ENCODE measurements at places on chromosomes 6 and 20. TPM values are rescaled to one million over a fixed set of nuclear protein-coding genes. Genes with fewer than 3 reads are reported as not detected.

DNA sequence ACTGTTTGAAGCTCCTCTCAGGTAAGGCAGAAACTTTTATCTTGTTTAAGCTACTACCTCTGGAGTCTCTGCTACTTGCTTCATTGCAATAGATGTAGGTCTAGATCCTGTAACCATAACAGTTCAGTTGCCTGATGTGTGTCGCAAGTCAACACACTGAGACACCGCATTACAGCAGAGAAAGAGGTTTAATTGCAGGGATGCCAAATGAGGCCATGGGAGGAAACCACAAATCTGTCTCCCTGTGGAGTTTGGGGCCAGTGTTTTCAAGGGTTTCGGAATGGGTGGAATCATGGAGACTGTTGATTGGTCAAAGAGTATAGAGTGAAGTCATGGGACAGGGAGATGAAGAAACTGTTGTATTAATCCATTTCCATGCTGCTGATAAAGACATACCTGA is 57.1 kb upstream of the RBM24 start:
- no peak for DNase-seq

Gene PNPLA1
- total RNA-seq, result 0.32 TPM

DNA sequence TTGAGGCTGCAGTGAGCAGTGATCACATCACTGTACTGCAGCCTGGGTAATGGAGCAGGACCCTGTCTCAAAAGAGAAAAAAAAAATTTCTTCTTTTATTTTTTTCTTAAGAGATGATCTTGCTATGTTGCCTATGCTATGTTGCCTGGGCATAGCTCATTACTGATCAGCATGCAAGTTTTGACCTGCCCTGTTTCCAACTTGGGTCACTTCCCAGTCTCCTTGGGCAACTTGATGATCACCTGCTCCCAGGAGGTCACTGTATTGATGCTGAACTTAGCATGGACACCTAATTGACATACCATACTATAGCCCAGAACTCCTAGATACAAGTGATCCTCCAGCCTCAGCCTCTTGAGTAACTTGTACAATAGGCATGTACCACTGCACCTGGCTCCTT is 30.7 kb upstream of the NANP start:
- DNase-seq, result no peak

- no peak for DNase-seq
Measured at GRCh38 chr6:48429021-48429420, 318.0 kb upstream of the PTCHD4 start.

Gene ITPA
- total RNA-seq, result 38.0 TPM

DNA sequence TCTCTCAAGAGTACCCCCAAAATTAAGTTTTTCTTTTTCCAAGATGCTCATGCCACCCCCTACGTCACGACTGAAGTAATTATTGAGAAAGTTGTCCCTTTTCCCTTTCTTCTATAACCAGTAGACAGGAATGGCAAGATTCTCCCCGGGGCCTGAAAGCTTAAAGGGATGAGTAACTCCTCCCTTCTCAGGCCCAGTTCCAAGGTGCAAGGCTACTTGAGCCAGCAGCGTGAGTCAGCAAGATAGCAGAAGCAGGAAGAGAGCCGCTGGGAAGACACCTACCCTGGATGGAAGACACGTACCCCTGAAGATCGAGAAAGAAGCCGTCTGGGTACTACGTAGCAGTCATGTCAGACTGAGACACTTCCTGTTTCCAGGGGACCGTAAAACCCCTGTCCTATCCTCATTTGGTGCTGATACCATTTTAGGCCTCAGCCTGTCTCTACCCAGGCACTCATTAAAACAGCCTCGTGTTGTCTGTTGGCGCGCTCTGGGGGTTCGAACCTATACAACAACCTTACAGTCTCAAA is 241.0 kb downstream of the ADGRG6 start:
- DNase-seq, result no peak

GRCh38 chr6:100320686-100321085 is 144.0 kb downstream of the SIM1 start:
- no peak for DNase-seq

Gene TSPO2
- not detected for total RNA-seq
